ENCODE measurements at places on chromosomes 4 and X.

DNA sequence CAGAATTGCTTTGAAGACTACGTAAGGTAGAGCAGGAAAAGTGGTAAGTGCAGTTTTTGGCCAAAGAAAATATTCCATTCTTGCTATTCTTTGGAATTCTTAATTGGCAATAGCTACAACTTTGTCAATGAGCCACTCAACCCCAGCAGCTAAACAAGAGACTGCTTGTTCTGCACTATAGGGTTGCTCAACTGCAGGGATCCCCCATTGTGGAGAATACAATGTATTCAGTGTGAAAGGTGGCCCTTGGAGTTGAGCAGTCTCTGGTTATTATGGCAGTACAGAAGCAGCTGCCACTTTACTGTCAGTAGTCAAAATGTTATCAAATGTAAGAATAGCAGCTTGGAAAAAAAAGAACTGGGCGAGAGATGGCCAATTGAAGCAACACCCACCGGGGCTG is 808.7 kb downstream of the CENPC start:
- DNase-seq = no peak

DNA sequence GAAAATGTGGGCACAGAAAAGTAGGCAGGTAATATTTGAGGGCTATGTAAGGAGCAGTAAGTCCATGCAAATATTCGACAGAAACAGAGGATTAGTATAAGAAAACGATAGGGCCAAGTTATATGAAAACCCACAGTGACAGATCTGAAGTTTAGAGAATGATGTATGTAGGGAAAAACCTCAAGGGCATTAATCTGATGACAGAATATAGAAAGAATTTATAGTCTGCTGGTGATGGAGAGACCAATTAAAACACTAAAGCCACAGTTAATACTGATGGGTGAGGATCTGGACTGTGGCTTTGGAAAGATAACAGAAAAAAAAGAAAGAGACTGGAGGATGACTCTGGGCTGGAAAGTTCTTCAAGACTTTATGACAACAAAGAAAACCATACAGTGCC is 169.7 kb downstream of the PALLD start:
- DNase-seq = no peak

- no peak for DNase-seq
Observed at GRCh38 chr4:155688211-155688610, 21.6 kb downstream of the GUCY1A1 start.

GRCh38 chr4:1569461-1570151 is 114.5 kb downstream of the FAM53A start:
- no peak for DNase-seq

GRCh38 chr4:184727430-184727829 is 6.5 kb downstream of the CENPU start:
- DNase-seq = no peak

- no peak for DNase-seq
Observed at GRCh38 chr4:112523008-112523721, 7.2 kb upstream of the NEUROG2 start.

- DNase-seq = no peak
Observed at GRCh38 chr4:53684136-53685130, 93.1 kb upstream of the LNX1 start.

GRCh38 chr4:16204505-16204904 is 21.8 kb downstream of the TAPT1 start:
- DNase-seq = no peak

- no peak for DNase-seq
Observed at GRCh38 chr4:60088807-60089486, 1111.2 kb upstream of the ADGRL3 start.

GRCh38 chrX:38055170-38055847 is 49.0 kb downstream of the SYTL5 start:
- DNase-seq = no peak

DNA sequence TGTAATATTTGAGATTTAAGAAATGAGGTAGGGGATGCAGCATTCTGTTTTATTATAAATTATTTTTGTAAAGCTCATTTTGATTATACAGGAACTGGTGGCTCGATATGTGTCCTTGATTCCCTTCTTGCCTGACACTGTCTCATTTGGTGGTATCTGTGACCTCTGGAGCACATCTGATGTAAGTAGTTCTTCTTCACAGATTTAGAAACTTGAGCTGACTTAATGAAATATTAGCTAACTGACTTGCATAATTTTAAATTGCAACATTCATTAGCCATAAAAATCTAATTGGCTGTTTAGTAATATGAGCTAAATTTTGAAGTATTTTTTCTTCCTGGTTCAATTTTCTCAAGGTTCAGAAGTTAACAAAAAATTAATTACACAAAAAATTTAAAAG is 69.1 kb downstream of the FBXL5 start:
- no peak for DNase-seq

DNA sequence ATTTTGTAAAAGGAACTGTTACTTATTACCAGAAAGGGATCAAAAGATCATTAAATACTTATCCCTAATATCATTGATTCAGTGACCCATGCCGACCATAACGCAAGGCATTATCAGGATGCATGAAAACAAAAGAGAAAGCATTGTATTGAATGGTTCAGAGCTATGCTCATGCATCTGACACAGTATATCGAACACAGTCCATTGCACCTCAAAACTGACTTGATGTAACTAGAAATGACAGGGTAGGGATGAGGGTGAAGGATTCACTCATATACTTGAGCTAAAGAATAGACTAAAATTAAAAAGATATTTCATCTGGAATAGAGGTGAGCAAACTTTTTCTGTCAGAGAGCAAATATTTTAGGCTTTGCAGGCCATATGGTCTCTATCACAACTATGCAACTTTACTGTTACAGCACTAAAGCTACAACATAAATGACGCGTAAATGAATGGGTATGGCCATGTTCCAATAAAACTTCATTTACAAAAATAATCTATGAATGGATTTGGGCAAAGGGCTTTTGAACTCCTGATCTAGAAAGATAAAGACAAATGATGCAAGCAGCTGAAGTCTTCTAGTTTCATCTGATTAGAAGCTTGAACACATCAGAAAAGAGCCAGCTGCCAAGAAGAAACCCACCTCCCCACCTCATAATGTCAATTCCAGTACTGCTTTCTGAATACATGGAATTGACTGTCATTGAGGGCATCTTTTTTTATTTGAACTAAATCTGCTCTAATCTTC is 12.9 kb upstream of the SPP1 start:
- no peak for DNase-seq

GRCh38 chrX:45003085-45003484 is 130.1 kb downstream of the KDM6A start:
- DNase-seq = no peak

DNA sequence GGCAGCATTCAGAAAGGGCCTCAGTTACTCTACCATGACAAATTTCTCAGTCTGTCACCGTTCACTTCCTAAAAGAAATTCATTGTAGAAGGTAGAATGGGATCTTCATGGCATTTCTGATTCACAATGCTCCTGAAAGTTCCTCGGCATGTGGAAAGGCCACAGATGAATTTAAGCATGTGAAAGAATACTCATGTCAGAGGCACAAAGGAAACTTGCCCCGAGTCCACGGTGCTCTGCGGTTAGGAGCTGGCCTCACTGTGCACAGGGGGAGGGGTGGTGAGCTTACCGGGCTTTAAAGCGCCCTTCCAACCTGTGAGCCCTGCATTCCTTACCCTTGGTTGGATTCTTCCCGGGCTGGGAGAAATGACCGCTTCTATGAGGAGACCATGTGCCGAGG is 9.3 kb downstream of the TKTL1 start:
- no peak for DNase-seq

DNA sequence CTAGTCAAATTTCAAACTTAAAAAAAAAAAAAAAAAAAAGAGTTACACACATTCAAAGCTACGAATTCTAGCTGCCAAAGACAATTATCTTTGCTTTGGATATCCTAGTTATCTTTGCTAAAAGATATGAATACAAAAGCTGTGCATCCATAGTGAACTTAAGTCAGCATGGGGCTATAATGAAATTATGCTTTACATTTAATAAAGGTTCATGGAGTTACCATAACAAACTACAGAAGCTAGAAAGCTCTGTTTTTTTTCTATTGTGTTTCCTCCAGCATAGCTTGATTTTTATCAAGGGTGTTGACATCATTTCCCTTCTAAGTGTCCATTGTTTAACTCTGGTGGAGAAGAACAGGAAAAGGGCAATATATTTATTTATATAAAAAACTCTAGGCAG is 234.1 kb downstream of the ANKRD50 start:
- no peak for DNase-seq

DNA sequence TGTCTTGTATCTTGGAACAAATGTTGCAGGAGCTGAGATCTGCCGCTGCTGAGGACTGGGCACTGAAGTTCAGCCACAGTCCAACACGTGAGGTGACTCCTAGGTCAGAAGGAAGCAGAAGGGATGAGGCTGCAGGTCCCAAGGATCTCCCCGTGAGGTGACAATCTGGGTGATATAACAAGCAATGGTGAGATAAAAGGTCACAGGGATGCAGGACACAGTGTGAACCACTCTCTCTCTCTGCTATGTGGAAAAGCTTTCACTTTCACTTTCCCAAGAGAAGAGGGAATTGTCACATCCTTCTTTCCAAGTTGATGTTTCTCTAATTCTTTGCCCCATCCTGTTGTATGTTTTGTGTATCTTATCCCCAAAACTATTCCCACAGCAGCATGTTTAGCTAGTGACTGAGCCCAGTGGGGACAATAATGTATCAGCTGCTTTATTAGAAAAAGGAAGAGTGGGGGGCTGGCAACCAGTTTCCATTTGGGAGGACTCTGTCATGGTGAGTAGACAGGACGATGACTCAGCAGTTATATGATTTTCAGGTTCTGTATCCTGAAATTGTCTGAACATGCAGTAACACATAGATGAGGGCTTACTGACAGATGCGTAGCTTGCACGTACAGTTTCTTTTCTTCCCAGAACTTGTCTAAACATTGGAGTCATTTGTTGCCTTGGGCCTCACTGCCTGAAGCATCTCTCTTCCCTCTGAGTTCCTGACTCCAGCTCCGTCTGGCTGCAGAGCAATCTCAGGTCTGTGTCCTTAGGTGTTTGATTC is 1415.8 kb upstream of the TENM3 start:
- DNase-seq = no peak

- no peak for DNase-seq
Observed at GRCh38 chr4:169795585-169795984, 37.8 kb upstream of the HPF1 start.

GRCh38 chr4:37644962-37645361 is 41.2 kb downstream of the RELL1 start:
- no peak for DNase-seq

GRCh38 chrX:51332188-51332942 is at the start of gene NUDT10:
NUDT10 (plus strand) TSS chrX:51332822; CDS start chrX:51332966, 144 bp downstream.
- no peak for DNase-seq

DNA sequence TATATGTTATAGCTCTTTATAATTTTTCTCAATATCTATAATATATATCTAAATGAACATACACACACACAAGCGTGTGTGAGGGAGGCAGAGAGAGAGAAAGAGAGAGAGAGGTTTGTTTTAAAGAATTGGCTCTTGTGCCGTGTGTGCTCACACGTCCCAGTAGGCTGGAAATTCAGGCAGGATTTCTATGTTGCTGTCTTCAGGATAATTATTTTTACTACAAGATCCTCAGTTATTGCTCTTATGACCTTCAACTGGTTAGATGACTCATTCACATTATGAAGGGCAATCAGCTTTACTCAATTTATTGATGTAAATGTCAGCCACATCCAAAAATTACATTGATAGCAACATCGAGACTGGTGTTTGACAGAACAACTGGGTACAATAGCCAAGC is 1520.7 kb upstream of the PCDH7 start:
- no peak for DNase-seq

DNA sequence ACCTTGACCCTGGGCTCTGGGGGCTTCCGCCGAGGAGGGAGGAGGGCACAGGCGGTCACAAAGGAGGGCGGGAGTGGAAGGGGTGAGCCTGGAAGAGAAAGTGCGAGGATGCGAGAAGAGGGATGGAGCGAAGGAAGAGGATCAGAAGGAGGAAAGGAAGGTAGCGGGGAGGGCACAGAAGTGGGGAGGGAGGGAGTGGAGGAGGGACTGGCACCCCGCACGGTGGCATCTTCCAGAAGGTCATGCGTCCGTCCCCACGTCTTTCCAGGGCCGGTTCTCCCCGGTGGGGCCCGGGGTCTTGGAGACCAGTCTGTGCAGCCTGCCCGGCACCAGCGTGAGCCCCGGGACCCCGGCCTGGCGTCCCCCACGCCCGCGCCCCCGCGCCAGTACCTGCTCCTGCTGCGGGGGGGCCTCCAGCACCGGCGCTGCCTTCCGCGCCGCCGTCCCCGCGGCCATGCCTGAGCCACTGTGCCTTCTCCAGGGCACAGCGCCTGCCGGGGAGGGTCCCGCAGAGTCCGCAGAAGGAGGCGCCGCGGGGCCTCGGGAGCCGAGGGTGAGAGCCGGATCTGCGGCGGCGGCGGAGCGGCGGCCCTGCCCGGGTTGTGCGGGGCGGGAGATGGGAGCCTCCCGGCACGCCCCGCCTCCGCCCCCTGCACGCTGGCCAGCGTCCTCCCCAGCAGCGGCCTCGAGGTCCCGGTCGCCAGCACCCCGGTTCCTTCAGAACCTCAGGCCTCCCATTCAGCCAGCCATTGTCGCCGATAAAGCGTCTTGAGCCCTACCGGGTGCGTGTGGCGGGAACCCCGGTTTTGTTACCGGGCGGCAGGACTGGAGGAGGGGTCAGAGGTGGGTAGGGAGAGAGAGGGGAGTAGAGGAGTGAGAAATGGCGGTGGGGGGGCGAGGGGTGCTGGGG is at the start of gene RNF175:
Gene RNF175 (minus strand): TSS at position 618 of the 910 bp plus-strand sequence. CDS start 162 bp downstream, at position 456.
- DNase-seq = no peak

DNA sequence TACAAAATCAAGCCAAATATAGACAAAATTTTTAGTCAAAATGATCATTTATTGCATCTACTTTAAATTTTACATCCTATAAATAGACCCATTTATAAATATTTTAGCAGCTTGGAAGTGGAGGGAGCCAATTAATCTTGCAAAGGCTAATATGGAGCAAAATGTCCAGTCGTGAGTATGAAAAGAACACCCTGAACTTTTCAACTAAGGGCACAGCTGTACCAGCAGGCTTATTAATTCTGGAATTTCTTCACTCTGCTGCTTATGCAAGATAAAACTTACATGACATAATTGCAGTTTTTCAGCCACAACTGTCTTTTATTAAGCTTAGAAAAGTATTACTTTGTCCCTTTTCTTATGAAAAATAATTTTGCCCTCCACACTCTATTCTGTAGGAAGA is 22.9 kb upstream of the USP53 start:
- DNase-seq = no peak

DNA sequence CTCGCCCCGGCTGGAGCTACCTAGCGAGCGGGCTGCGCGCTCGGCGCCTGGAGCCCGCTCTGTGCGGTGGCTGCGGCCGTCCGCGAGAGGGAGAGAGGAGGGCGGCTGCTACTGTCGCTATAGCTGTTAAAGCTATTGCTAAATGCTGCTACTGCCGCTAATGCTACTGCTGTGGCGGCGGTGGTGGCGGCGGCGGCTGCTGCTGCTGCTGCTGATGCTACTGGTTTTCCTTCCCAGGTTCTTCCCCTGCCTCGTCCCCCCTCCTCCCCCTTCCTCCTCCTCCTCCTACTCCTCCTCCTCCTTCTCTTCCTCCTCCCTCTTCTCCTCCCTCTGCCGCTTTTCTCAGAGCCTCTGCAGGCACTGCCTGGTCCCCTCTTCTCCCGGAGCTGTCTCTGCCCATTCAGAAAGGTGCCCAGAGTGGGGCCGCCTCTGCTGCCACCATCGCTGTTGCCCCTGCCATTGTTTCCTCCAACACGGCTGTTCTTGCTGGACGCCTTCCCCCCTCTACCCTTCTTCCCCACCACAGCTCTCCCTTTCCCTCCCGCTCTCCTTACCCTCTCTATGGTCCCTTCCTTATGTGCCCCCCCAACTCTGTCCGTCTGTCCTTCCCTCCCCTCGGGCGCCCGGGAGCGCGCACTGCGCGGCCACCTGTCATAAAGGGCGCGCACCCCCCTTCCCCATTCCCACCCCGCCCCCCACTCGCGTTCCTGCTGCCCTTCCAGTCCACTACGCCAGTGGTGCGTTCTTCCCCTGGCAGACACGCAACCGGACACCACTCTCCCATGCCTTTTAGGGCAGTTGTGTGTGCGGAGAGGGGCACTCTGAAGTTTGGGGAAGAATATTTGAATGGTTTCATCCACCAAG is at the start of gene NEXMIF:
Gene NEXMIF (minus strand): TSS at position 228 of the 864 bp plus-strand sequence.
- no peak for DNase-seq

Measured in stimulated activated CD4-positive, alpha-beta T cell treated with anti-CD3 and anti-CD28 coated beads, Interleukin-15, amount 100 ng/mL, for 1 hour (primary cell).